ENCODE measurements at places on chromosomes 2 and 18.

DNA sequence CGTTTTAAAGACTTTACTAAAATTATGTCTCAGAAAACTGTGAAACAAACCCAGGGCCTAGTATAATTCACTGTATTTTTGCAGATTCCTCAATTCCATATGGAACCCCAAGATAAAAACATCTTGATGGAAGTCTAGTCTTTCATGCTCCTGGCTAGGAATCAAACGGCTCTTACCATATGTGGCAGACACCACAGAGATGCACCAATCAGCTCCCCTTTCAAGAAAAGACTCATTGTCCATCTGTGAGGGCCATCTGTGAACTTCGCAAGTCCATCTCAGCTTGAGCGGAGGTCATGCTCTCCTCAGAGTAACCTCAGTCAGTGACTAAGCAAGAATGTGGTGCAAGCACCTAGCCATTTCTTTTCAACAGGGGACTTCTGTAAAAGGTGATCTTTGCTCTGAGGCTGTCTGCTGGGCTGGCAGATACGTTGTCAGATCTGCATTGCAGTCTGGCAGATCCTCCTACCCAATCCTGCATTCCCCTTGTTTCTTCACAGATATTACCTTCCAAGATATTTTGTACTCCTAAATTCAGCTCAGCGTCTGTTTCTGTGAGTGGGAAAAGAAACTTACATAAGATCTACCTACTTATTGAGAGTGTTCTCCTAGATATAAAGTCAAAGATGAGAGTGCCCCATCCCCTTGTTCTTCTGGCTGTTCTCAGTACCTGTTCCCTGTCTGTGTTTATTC is 419.3 kb downstream of the SPAG16 start:
- DNase-seq: no peak

DNA sequence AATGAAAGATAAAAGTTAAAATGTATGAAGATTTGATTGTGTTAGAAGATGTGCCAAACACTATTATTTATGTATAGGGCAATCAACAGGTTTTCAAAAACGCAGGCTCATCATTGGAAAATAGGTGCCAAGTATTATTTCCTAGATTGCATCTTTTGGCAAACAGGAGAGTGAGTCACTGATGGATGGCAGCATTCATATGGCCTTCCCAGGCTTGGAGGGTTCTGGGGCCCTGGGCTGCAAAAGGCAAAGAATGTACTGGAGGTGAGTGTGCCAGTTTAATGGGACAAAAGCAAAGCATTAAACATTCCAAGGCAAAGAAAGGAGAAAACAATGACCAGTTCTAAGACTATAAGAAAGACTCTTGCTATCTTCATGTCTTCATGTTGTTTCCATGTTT is 379.4 kb downstream of the RIT2 start:
- peak; percentile 38 for DNase-seq

DNA sequence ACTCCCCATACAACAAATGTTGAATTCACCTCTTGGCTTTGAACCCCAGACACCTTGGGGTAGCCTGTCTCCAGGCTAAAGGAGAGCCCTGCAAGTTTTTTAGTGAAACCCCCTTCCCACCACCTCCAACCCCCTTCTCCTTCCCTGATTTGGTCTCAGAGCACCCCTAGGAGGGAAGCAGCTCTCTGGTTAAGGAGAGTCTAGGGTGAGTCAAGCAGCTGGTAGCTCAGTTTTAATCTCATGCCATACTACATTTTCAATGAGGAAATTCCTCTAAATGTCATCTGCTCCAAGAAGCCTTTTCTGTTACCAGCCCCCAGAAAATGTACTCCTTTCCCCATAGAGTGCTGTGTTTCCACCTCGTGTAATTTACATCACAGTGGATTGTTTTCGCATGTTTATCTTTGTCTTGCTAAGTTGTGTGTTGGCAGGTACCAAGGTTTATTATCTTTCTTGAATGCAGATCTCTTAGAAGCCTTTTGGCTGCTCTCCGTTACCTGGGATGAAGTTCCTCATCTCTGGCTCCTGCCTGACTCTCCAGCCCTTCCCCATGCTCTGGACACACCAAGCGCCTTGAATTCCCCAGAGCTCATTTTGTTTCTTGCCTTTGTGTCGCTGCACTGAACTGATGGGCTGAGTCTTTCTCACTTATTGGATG is 82.2 kb downstream of the ASAP2 start:
- peak; percentile 19 for DNase-seq

DNA sequence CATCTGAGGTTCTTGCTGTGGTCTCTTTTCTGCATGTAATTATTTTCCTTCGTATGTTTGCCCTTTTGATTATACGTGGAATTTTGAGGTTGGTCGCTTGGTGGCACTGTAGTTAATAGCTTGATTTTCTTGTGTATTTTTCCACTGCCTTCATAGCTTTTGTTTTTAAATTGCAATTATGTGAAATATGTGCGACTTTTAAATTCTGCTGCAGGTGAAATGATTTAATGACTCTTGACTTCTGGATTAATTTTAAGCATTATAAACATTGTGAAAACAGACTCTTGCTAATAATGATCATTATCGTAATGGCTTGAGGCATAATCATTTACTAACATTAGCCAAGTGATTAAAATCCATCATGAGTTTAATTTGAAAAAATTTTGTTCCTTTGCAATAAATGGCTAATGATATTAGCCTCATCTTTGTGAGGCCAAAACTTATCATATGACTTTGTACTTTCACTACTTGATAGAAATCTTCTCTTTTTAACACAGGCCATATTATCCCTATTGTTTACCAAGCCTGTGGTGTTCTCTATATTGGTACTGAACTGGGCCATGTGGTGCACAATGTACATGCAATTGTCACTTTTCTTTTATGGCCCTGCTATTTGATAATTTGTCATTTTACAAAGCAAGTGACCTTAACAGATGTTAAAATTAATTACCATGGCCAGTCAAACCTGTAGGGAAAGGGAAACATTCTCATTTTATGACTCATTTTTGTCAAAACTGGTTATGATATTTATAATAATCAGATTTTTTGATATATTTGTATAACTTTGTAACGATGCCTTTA is 62.8 kb upstream of the NEUROD1 start:
- peak; percentile 53 for DNase-seq

GRCh38 chr2:10307561-10308156 is 5.0 kb downstream of the HPCAL1 start:
- DNase-seq: no peak

GRCh38 chr18:79442508-79443221 is 46.9 kb downstream of the NFATC1 start:
- peak; percentile 15 for DNase-seq
